Activated naive CD4-positive, alpha-beta T cell (primary cell): ENCODE measurements at places on chromosomes 2 and 18.
A peak's percentile ranks its signal among the peaks of the same experiment; 100 is the strongest.

DNA sequence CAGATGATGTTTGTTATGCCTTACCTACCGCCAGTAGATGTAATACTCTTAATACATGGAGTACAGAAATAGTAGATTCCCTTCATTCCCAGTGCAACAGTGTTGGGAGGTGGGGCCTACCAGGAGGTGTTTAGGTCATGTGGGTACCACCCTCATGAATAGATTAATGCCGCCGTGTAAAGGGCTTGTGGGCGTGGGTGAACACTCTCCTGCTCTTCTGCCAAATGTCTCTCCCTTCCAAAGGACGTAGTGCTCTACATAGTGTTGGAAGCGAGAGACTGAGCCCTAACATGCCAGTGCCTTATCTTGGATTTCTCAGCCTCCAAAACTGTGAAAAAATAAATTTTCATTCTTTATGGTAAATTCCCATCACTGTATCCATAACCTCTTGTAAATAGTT lies 30.1 kb downstream of the PLEKHA3 start:
- no peak for DNase-seq

- DNase-seq: no peak
These were observed 25.4 kb downstream of the WDR75 start for GRCh38 chr2:189466656-189467055.

- no peak for DNase-seq
These were observed 109.0 kb downstream of the BCL2 start for GRCh38 chr18:63210521-63210920.

DNA sequence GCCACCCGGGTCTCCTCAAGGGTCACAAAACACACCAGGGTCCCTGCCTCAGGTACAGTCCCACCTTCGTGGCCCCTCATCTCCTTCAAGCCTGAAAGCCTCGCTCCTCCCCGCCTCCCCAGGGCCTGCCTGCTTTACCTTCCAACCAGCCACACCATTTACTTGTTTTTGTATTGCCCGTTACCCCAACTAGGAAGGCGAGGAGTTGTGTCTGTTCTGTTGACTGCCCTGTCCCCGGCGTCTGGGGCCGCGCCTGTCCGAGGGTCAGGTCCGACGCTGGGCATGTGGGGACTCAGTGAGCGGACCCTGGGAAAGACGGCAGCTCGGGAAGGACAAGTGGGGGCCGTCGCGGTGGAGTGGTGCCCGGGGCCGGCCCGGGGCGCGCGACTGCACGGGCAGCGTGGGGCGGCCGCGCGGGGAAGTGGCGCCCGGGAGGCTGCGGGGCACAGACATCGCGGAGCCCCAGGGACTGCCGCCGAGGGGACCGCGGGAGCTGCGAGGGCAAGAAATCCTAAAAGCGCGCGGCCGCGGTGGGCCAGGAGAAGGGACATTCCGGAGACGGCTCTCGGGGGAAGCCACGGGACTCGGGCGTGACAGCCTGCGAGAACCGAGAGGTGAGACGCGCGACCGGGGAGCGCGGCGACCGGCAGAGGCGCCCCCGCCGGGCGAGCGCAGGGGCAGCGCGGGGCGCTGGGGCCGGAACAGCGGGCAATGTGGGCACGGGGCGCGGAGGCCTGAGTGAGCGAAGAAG lies 797 bp upstream of the GRHL1 start:
- peak; percentile 25 for DNase-seq

DNA sequence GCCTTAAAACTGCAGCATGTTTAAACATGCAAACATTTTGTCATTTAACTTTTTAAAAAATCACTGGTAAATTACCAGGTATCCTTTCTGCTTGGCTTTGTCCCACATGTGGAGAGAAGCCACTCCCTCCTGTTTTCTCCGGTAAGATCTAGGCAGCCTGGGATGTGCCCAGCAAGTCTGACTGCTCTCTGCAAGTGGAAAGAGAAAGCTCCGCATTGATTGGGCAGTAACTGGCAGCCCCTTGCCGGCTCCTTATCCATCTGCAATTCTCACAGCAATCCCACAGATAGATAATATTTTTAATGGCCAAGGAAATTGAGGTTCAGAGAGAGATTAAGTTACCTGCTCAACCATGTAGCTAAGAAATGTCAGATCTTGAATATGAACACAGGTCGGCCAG lies 136.1 kb downstream of the TMEM200C start:
- no peak for DNase-seq

GRCh38 chr2:60560734-60561644 lies 7.5 kb upstream of the BCL11A start:
- no peak for DNase-seq

DNA sequence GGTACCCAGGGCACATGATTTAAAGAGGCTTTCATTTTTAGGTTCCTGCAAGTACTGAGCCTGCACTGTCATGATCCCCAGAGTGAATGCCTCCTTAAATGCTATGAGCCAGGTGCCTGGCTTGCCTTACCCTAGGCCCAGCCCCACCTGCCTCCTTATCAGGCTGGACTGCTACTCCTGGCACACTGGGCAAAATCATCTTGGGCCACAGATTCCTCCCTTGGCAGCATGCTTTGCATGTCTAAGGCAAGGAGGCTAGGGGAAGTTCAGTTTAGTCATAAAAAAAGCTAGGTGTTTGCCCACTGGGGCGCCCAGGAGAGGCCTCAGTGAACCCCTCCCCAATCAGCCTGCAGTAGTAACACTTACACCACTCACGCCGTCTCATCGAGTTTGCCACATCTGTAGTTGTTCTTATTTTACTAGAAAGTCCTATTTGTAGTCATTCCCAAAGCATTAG lies 45.1 kb downstream of the LBH start:
- DNase-seq: no peak

- DNase-seq: no peak
These were observed 23.0 kb downstream of the STK25 start for GRCh38 chr2:241485172-241485911.

DNA sequence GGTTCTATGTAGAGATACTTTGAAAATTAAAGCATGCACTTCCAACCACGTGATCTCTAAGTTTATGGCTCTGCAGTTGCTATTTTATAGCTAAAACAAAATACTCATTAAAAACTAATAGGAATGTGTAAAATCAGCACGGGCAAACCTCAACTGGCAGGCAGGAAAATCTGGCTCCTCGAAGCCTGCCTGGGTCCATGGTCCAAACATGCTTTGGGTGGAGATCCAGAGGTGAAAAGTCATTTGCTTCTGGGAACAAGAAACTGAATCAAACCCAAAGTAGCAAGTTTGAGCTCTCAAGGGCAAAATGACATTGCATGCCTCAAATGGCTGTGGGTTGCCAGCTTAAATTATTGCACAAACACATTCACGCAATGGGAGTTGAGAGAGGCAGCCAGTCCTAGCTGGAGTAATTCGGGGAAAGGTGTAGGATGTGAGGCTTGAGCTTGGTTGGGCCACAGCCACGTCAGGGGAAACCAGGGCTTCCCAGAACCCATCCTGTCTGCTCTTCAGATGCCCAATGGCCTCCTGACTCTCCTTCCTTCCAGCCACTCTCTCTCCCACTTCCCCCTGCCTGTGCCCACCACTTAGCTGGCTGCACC lies 75.2 kb upstream of the LCLAT1 start:
- DNase-seq: no peak

GRCh38 chr18:79949697-79950487 lies 1.6 kb downstream of the SLC66A2 start:
- DNase-seq: no peak

DNA sequence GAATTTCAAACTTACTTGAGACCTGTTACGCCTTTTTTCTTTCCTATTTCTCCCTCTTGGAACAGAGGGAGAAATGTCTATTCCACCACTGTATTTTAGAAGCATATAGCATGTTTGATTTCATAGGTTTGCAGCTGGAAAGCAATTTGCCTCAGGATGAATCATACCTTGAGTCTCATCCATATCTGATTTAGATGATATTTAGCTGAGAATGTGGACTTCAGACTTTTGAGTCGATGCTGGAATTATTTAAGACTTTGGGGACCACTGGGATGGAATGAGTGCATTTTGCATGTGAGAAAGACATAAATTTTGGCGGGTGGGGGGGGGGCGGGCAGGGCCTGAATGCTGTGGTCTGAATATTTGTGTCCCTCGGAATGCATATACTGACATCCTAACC lies 282.7 kb upstream of the STON1 start:
- no peak for DNase-seq

- DNase-seq: no peak
These were observed 67.9 kb downstream of the PPP4R1 start for GRCh38 chr18:9546468-9546867.

GRCh38 chr2:183250061-183250460 lies 125.8 kb downstream of the NUP35 start:
- no peak for DNase-seq

DNA sequence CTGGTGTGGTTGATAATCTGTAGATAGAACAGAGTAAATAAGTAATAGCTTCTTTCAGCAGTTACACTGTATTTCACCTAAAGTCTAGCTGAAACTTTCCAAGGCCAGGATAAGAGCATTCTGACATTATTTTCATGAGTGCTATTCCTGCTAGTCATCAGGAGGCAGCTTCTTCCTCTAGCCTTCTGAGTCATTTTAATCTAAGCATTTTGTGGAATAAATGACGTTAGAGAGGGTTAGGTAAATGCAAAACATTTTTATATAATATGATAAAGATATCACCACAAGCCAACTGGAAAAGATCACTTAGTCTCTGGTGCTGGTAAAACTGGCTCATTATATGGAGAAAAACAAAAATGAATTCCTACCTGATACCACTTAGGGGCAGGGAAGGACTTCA lies 138.5 kb downstream of the MEP1B start:
- DNase-seq: no peak

- no peak for DNase-seq
These were observed 501.5 kb downstream of the NR4A2 start for GRCh38 chr2:155830817-155831579.

GRCh38 chr2:9156483-9156882 lies 50.1 kb upstream of the ASAP2 start:
- no peak for DNase-seq

DNA sequence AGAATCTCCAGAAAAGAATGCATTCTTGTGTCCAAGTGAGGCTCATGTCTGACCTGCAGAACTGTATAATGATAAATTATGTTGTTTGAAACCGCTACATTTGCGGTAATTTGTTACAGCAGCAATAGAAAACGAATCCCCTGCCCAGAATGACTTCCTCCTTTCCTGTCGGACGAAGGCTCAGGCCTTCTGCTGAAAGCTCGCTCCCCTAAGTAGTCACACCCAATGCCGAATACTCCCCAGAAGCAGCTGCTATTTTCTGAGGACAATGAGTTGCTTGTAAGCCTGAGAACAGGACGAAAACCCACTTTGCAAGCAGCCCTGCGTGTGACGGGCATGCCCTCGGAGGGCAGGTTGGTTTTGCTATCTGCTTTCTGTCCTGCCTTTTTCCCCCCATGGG lies 27.7 kb upstream of the PTPN4 start:
- no peak for DNase-seq

DNA sequence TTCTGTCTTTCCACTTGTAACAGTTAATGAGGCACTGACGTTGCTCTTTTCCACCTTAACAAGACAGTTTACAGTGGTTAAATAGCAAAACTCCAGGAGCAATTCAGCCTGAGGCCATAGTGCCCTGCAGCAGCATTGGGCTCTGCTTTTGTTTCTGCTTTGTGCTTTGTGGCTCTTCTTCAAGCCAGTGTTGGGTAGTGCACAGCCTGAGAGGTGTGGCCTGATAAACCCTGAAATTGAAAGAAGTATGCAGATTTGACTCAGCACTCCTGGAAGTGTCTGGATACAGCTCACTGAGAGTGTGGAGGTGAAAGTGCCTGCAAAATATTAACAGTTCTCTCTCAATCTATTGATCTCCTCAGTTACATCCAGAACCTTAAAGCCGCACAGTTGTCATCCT lies 63.0 kb downstream of the STK25 start:
- no peak for DNase-seq

DNA sequence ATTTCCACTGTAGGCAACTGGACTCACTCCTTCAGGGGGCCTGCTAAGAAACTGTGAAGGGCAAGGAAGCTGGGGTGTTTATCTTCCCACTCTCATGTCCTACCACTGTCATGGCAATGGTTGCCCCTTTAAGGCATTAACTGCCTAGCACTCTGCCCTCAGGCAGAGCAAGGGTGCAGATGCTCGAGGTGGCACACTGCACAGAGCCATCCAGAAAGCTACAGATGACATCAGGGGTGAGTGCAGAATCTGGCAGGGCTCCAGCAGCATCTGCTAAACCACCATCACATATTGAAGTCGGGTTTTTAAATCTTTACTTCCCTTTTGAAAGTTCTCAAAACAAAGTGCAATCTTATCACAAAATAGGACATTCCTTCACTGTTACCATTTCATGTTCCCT lies 75.4 kb downstream of the RAPGEF4 start:
- no peak for DNase-seq

DNA sequence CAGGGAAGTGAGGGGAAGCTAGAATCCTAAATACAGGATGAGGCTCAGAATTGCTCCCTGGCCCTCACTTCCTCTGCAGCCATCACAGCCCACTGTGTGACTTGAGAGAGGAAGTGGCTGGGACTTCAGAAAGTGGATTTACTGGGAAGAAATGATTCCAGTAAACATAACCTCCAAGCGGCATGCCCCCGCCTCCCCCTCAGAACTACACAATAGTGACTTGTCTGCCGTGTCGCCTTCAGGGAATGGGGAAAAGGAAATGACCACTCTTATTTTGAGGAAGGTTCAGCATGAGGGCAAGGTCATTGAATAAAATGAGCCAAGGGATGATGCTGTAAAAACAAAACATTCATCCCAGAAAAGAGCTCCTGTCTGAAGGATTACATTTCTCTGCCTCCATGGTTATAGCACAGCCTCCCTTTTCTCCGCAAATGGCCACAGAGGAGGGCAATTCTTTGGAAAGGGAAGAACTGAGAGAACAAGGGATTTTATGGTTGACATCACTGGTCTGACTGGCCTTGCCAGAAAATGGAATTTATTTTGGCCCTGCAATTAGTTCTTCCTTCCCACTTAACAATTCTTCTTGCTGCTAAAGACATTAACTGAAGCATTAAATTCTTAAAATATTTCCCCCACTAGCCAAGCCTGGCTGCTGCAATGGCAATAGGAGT lies 78.9 kb upstream of the DAPL1 start:
- no peak for DNase-seq

DNA sequence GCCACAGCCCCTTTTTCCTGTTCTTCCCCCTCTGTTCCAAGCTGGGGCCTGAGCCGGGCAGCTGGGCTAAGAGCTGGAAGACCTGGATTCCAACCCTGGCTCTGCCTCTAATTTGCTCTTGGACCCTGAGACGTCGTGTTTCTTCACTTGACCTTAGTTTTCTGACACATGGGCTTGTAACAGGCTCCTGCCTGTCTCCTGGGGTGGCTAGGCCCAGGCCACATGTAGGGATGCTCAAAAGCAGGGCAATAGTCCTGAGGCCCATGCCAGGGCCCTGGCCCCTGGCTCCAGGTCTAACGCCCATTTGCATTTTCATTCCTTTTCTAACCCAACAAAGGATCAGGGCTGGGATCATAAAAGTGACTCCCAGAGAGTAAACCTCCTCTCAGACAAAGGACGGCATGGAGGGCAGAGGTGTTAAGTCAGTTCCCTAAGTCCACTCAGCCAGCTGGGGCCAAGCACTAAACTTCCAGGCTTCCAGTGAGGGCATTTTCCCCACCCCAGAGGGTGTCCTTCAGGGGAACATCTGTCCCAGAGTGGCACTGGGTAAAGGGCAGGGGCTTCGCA lies 16.6 kb upstream of the DNMT3A start:
- DNase-seq: no peak
